ENCODE measurements at places on chromosomes 13 and 19.

- no peak for DNase-seq
Measured at GRCh38 chr13:45441633-45442032, 23.1 kb upstream of the COG3 start.

DNA sequence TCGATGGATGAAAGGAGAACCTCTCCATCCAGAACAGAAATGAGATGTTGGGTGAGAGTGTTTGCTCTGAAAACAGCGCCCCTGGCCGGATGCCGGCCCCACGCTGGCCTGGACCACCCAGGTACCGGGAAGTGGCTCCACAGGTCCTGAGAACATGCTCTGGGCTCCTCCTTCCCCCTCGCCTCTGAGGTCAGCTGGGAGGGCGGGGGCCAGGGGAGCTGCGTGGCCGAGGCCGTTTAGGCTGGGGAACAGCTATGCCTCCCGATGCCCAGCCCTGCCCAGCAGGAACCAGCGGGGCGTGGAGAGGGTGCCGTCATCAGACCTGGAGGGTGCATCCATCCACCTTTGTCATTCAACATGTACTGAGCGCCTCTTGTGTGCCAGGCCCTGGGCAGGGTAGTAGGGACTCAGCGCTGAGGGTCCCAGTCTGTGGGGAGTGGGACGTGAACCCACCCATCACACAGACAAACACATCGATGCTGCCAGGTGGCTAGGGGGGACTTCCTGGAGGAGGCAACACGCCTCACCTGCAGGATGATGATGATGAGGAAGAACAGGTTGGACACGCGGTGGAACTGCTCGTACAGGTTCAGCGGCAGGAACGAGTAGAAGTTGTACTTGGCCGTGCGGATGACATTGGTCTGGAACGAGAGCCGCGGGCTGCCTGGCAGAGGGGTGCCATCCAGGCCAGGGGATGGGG, 4.2 kb downstream of the ATP8B3 start:
- DNase-seq, result no peak

DNA sequence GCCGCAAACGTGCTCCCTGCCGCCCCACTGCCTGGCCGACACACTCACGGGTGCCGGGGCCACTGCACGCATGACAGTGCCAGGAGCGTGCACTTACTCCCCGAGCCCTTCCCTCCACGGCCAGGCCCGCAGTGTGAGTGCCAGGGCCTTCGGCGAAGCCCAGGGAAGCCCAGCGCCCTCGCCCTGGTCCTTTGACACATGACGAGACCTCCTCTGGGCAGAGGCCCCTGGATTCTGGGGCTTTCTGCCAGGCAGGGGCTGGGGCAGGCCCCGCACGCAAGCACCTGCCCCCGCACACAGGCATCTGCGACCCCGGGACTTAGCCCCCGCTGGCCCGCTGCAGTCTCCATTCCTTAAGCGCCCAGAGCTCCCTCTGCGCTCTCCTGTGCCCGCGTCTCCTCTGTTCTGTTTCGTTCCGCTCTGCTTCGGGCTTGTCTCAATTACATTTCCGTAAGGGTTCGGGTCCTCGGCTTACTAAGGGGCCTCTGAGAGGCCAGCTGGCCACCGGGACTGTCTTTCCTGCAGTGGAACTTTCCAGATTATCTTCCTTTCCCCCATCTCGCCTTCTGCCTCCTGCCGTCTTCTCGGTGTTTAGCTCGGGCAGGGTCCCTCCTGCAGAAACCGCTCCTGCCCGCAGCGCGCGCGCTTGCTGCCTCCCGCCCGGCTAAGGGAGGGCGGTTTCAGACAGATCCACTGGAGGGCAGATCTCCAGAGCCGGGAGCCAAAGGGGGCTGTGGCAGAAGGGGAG, 98.8 kb downstream of the ING1 start:
- no peak for DNase-seq

GRCh38 chr19:46988614-46989230, 30.9 kb upstream of the NPAS1 start:
- DNase-seq, result no peak

DNA sequence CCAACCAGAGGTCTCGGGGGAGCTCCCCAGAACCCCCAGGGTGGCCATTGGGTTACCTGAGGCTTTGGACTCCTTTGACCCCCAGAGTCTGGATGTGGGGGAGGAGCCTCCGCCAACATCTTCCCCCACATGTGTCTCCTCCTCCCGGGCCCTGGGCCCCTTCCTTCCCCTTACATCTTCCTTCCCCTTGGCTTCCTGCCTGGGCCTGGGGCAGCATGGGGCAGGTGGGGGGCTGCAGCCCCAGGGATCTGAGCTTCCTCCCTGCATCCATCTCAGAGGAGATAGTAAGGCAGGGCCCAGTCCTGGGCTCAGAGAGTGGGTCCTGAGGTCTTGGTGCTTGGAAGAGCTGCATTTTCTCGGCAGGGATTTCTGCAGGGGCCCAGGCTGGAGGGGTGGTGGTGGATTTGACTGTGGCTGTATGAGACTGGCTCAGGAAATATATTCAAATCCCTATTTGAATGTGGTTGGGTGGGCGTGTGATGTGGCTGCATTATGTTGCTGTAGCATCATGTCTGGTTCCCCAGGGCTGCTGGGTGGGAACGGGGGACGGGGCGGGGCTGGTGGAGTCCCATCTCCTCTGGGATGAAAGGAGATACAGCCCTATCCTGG, 919 bp downstream of the VAV1 start:
- peak; percentile 59 for DNase-seq

- peak; percentile 20 for DNase-seq
Measured at GRCh38 chr19:35963514-35963913, 27.3 kb downstream of the LRFN3 start.
